ENCODE measurements at places on chromosomes 2 and 18.

- no peak for DNase-seq
Observed at GRCh38 chr2:204280262-204280668, 265.0 kb upstream of the PARD3B start.

DNA sequence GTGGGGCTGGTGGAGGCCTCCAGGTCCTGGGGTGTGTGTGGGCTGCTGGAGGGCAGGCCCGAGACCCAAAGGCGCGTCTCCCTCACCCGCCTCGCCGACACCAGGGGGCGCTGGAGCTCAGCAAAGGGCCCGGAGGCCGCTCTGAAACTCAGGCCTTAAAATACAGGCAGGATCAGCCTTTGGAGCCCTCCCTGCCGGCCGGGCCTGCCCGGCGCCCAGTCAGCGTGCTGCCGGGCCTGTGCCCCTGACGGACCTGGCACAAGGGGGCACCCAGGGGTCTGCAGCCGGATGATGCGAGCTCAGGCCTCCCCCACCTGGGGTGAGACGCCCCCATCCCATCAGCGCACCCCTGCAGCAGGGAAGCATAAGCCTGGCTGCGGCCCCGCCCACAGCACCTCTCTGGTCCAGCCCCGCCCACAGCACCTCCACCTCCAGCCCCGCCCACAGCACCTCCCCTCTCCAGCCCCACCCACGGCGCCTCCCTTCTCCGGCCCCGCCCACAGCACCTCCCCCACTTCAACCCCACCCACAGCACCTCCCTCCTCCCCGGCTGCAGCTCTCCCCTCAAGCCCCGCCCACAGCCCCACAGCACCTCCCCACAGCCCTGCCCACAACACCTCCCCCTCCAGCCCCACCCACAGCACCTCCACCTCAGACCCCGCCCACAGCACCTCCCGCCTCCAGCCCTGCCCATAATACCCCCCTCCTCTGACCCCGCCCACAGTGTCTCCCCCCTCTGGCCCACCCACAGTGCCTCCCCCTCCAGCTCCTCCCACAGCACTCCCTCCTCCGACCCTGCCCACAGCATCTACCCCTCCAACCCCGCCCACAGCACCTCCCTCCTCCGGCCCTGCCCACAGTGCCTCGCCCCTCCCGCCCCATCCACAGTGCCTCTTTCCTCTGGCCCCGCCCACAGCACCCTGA lies 92.8 kb upstream of the OTOS start:
- DNase-seq, result peak; percentile 88

DNA sequence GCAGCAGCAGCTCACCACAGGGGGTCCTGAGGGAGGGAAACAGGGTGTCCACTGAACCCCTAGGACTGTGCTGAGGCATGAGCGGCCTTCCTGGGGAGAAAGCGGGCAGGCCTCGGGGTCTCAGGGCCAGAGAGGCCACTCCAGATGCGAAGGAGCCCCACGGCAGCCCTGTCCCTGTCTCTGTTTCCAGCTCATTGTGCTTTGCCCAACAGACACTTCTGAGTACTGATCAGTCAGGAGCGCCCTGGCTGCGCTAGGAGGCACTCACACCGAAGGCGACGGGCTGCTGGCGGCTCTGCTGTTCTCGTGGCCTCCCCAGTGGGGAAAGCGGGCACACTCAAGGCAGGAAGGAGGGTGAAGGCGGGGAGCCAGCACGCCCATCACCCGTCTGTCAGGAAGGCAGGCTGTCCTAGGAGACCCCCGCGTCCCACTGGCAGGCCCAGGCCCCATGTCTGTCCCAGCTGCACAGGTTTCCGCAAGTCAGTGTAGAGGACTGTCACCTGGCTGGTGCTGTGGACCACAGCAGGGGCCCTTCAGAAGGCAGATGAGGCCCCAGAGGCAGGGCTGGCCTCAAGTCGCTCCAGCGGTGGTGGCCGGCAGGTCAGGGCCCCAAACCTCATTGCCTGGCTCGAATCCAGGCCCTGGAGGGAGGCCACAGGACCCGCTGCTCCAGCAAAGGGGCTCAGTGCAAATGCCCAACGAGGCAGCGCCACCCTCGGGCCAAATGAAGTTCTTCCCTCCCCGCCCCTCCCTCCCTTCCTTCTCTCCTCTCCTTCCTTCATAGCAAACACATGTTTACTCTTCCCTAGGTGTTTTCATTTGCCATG lies 6.8 kb downstream of the ESPNL start:
- DNase-seq, result peak; percentile 37

- DNase-seq, result no peak
Observed at GRCh38 chr2:68970566-68971265, 3.7 kb upstream of the GKN1 start.

DNA sequence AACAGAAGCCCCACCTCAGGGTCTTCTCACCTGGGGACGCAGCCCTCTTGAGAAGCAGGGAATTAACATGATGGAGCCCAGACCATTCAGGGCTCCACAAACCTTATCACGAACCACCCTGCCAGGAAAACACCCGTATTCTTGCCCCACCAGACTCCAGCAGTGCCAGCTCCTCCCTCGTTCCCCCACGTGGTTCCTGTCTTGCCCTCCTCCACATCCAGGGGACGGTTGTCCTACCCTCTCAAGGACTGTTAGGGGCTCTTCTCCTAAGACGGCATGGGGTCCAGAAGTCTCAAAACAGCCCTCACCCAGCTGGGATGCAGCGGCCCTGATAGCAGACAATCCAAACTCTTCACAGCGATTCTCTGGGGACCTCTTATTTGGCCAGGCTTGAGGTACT lies 372.2 kb upstream of the HS6ST1 start:
- DNase-seq, result no peak

GRCh38 chr2:223759569-223760430 lies 77.6 kb downstream of the AP1S3 start:
- peak; percentile 19 for DNase-seq

DNA sequence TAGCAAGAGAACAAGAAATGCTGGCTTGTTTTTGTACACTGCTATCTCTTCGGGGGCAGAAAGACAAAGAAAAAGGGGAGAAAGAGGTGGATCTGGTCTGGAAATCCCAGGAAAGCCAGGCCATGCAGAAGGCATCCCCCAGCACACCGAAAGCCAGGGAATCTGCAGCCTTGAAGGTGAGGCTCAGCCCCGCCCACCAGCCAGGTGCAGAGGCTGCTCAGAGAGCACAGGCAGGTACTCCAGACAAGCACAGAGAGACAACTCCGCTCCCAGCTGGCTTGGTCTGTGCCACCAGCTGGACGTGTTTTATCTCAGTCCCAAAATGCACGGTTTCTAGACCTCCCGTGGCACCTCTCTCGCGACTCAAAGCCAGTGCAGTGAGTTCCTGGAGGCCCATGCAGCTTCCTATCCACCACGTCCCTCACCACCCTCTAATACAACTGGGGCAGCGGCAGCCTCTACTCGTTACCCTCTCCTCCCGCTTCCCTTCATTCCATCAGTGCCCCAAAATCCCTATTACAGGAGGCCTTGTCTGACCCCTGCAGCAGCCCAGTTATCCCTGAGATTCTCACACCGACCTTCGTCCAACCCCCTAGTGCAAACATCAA lies 62.8 kb downstream of the HDAC4 start:
- no peak for DNase-seq

- DNase-seq, result peak; percentile 5
Observed at GRCh38 chr2:227942021-227942420, 70.6 kb downstream of the DAW1 start.

- no peak for DNase-seq
Observed at GRCh38 chr2:37795938-37796337, 124.5 kb upstream of the CDC42EP3 start.

GRCh38 chr18:75291460-75291859 lies 80.9 kb downstream of the TSHZ1 start:
- DNase-seq, result no peak

DNA sequence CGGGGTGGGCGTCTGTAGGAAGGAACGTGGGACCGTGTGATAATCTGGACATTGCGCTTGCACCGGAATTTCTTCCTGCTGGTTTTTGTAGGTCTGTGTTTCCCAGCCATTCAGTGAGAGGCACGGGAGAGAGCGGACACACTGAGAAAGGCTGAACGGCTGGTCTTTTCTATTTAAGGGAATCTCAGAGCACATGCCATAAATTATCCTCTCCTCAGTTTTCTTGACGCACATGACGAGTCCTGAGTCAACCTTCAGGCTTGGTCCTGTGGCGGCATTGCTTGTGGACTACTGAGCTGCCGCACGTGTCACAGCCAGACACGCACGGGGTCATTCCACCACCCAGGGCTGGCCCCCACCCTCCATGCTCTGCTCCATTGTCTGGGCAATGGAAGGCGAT lies 519.3 kb upstream of the ID2 start:
- no peak for DNase-seq

- DNase-seq, result no peak
Observed at GRCh38 chr18:73164430-73164829, 296.6 kb upstream of the NETO1 start.

GRCh38 chr2:40642726-40643125 lies 190.8 kb upstream of the SLC8A1 start:
- DNase-seq, result no peak

- DNase-seq, result no peak
Observed at GRCh38 chr2:5592916-5593315, 99.3 kb upstream of the SOX11 start.

DNA sequence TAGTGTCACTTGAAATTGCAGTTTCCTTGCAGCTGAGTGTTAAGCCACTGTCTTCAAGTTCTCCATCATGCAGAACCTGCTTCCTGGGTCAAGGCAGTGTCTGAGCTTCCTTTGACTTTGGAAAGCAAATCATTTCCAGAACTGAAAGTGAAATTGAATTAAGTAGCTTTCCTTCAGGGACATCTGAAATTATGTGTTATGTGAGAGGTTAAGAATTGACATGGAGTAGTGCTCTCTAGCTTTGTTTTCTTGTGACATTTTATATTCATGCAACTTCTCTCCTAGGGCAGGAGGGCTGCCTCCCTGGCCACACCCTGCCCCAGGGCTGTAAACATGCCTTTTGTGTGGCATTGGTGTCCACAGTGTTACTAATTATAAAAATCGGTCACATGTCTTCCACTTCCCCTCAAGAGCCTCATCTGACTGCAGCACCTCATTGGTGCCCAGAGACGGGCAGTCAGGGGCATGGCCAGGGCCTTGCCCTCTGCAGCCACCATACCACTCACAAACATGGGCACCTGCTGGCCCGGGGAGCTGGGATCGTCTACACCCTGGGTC lies 14.4 kb downstream of the RAB12 start:
- DNase-seq, result no peak

DNA sequence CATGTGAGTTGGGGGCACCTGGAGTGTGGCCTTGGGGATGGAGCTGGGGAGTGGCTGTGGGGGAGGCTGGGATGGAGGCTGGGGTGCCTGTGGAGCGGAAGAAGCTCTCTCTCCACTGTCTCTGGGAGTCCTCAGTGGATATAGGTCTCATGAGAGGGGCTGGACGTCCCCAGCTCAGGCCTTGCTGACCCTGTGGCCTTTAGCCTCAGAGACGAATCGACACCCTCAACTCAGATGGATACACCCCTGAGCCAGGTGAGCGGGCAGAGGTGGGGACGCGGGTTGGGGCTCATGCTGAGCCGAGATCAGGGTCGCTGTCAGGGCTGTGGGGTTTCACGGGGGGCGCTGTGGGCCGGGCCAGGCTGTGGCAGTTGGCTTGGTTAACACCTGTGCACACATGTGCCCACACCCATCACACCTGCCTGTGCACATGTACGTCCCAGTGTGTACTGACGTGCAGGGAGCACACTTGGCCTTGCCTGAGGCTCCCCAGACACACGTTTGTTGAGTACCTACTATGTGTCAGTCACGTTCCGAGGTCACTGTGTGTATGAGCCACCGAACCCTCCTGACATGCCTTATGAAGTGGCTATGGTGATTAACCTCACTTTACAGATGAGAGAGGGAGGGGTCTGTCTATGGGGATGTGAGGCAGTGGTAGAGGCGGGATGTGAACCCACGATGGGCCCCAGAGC lies 20.1 kb downstream of the ZAP70 start:
- DNase-seq, result no peak

GRCh38 chr2:27588308-27588707 lies 5.5 kb downstream of the ZNF512 start:
- DNase-seq, result no peak

DNA sequence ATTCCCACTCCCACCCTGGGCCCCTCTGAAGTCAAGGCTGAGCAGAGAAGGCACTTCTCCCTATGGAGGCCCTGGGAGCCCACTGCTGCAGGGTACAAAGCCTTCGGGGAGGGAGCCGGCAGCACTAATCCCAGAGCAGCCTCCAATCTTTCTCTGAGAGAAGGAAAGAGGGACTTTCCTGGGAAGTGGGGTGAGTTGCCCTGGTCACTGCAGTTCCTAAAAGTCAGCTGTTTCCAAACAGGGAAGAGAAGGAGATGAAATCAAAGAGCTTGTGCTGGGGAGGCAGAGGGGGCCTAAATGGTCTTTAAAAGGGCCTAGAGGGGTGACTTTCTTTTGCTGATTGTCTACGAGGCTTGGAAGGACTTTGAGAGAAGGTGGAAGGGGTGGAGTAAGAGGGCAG lies 264.7 kb downstream of the TNS1 start:
- no peak for DNase-seq

- no peak for DNase-seq
Observed at GRCh38 chr18:55007602-55008001, 48.3 kb upstream of the CCDC68 start.

- no peak for DNase-seq
Observed at GRCh38 chr2:106280224-106280623, 86.1 kb upstream of the UXS1 start.

GRCh38 chr18:52402814-52403213 lies 62.8 kb downstream of the DCC start:
- no peak for DNase-seq

DNA sequence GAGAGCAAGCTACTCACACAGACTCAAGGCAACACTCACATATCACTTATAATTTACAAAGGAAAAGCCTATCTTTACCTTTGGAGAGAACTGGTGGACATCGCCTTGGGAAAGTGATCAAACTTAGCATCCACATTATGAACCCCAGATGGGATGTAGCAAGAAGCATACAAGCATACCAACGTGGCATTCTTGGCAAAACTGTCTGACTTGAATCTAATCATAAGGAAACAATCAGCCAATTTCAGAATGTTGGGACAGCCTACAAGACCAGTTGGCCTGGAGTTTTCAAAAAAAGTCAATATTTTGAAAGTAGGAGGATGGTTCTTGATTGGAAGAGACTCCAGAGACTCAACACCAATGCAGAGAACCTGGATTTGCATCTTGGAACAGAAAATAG lies 79.1 kb upstream of the PMAIP1 start:
- DNase-seq, result no peak

- DNase-seq, result peak; percentile 94
Observed at GRCh38 chr2:156341452-156342253, 9.1 kb upstream of the NR4A2 start.

GRCh38 chr18:69596345-69596744 lies 195.7 kb downstream of the DOK6 start:
- DNase-seq, result no peak
